Right renal pelvis (tissue), 4 donors: ENCODE measurements at places on chromosomes 2 and 18.

GRCh38 chr2:55887351-55887750 lies 36.2 kb downstream of the EFEMP1 start:
- DNase-seq = no peak

- DNase-seq = no peak
Measured at GRCh38 chr2:10900216-10901109, 11.3 kb upstream of the KCNF1 start.

GRCh38 chr18:37305066-37305465 lies 260.5 kb downstream of the CELF4 start:
- no peak for DNase-seq

DNA sequence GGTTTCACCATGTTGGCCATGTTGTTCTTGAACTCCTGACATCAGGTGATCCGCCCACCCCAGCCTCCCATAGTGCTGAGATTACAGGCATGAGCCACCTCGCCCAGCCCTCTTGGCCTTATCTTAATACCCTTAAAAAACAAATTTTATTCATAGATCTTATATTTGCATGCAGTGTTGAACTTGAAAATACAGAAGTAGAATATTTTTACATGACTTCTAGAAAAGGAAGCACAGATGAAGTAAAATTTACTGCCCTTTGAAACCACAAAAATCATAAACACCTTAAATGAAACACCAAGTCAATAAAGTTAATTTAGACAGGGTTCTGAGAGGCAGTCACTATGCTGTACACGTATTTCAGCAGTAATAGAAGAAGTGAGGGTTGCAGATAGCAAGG lies 145.7 kb downstream of the CERS6 start:
- DNase-seq = no peak

DNA sequence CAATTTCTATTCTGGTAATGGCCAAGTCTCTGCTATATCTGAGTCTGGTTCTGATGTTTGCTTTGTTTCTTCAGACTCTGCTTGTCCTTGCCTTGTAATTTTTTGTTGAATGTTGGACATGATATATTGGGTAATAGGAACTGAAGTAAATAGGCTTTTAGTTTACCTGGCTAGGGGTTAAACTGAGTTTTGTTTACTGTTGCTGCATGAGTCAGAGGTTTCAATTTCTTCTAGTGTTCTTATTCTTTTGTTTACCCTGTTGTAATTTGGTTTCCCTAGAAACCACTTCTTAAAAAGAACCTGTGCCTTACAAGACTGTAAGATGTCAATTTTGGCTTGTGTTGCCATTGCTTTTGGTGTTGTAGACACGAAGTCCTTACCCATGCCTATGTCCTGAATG lies 285.0 kb upstream of the KCNH7 start:
- DNase-seq = no peak

- no peak for DNase-seq
Measured at GRCh38 chr2:43391201-43391877, 164.9 kb upstream of the ZFP36L2 start.

- no peak for DNase-seq
Measured at GRCh38 chr2:197159661-197160211, 150.8 kb downstream of the ANKRD44 start.

DNA sequence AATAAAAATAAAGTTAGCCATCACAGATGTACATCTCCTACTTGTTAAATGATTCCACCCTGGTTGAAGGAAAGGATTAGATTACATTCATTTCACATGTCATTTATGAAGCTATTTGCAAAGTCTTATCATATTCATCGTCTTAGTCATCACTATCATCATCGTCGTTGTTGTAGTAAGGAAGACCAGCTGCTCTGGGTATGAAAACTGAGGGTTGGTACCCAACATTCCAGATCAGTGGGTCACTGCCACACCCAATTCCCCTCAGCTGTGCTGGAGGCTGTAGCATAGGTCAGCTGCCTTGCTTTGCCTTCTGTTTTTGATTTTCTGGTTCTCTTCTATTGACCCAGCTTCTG lies 20.9 kb upstream of the CCBE1 start:
- no peak for DNase-seq

GRCh38 chr18:48879008-48879431 lies 71.7 kb downstream of the SMAD7 start:
- DNase-seq = no peak
